ENCODE measurements at places on chromosomes 1 and 21. TPM values are rescaled to one million over a fixed set of nuclear protein-coding genes. Genes with fewer than 3 reads are reported as not detected.

The S100A6 gene
- total RNA-seq: 36.1 TPM

The SETD4 gene
- 37.1 TPM for total RNA-seq

The LRRC3 gene
- 3.4 TPM for total RNA-seq

The LIPI gene
- total RNA-seq: not detected

The OR2G6 gene
- total RNA-seq: not detected

The FAM72C gene
- 0.77 TPM for total RNA-seq

The TMEM69 gene
- total RNA-seq: 16.4 TPM

The LCE1C gene
- total RNA-seq: not detected

The DTL gene
- total RNA-seq: 7.7 TPM

The YRDC gene
- 9.7 TPM for total RNA-seq

The ALG14 gene
- 4.1 TPM for total RNA-seq

The FCRL5 gene
- not detected for total RNA-seq

The LRRC38 gene
- total RNA-seq: 1.6 TPM

The TSPAN2 gene
- total RNA-seq: 7.3 TPM

The BCL2L15 gene
- total RNA-seq: 0.49 TPM

The GNAI3 gene
- 12.8 TPM for total RNA-seq

The FCRL6 gene
- 0.16 TPM for total RNA-seq

The CCDC17 gene
- 0.93 TPM for total RNA-seq

The KRTAP12-2 gene
- total RNA-seq: not detected

The HSD3B2 gene
- not detected for total RNA-seq

The CEPT1 gene
- total RNA-seq: 67.4 TPM

The TSEN15 gene
- 46.1 TPM for total RNA-seq

The CD244 gene
- total RNA-seq: 0.16 TPM

The DMBX1 gene
- 0.55 TPM for total RNA-seq
